Right lung (tissue), 10 donors: ENCODE measurements at places on chromosomes 7 and 10. TPM values are rescaled to one million over a fixed set of nuclear protein-coding genes. Genes with fewer than 3 reads are reported as not detected.

Gene BAIAP2L1
- 20.6 TPM for polyA plus RNA-seq

Gene PIP
- not detected for polyA plus RNA-seq

Gene SH2D4B
- polyA plus RNA-seq, result 0.13 TPM

Gene CPA2
- polyA plus RNA-seq, result 0.32 TPM

Gene RAPGEF5
- polyA plus RNA-seq, result 47.2 TPM
